ENCODE measurements at places on chromosomes 2 and 18.

GRCh38 chr2:37838541-37839167 is 86.4 kb upstream of the RMDN2 start:
- DNase-seq, result no peak

GRCh38 chr2:166112193-166112605 is 15.6 kb downstream of the SCN1A start:
- no peak for DNase-seq

GRCh38 chr2:241273210-241274020 is 42.1 kb downstream of the HDLBP start:
- DNase-seq, result no peak

GRCh38 chr2:43047187-43047780 is 179.1 kb downstream of the ZFP36L2 start:
- no peak for DNase-seq

DNA sequence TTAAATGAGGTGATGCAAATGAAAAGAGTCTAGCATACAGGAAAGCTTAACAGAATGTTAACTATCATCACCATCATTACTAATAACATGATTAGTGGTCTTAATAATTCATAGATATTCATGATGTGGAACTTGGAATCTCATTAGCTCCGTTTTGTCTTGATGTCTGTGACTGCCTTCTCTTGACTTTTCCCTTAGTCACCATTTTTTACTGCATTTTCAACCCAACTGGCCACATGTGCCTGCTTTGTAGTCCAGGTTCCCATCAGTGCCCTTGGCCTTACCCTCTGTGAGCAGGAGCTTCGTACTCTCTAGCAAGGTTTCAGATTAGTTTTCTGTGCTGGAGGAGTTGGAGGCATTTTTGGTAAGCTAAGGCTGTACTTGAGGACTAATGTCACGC is 47.0 kb downstream of the RAB31 start:
- DNase-seq, result no peak

- no peak for DNase-seq
Observed at GRCh38 chr2:219205165-219205538, 1.4 kb upstream of the ZFAND2B start.

- no peak for DNase-seq
Observed at GRCh38 chr2:54666634-54667265, 56.7 kb upstream of the EML6 start.

DNA sequence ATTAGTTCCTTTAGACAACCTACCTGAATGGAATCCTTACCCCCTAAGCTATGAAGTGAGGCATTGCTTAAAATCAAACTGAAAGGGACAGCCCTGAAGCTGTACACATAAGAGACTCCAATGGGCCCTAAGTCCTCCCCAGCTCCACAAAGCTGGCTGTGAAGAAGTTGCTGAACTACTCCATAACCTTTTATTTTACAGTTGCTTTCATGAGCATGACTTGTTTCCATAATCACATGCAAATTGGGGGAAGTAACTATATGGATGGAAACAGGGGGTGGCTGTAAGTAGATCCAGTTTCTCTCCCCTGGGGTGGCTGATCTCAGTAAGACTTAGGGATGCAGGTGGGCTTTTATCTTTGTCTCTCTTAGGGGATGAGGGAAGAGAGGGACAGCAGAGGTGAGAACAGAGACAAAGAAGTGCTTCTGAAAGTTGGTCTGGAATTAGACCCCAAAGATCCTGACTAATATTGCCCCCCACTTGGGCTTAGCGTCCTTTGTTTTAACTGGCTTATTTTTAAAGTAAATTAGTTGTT is 5.5 kb downstream of the FZD5 start:
- DNase-seq, result no peak

Data from NCI-H1436 treated with DMSO at 0.1 percent for 48 hours (cell line).